ENCODE measurements at places on chromosomes 1 and 21.
A peak's percentile ranks its signal among the peaks of the same experiment; 100 is the strongest.

DNA sequence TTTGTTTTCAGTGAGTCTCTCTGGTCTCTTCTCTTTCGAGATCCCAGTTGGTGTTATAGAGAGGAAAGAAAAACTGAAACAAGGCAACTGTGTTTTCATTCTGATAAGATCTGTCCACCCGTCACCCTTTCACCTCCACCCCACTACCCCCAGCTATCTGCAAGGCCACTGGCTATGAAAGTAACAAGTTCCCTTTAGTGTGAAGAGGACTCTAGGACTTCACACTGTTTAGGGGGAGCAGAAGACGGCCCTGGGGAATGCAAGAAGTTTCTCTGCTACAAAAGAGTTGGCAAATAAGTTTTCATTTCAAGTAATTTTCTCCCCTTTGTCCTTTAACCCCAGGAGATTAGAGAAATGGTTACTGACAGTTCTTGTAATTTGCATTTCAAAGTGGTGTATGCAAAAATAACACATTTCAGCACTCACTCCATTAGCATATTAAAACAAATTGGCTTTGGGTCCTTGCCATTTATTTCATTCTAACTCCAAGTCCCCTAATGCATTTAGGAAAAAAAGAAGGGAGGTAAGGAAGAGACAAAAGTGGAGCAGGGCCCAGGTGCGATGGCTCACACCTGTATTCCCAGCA, 79.6 kb upstream of the PPM1J start:
- no peak for DNase-seq

DNA sequence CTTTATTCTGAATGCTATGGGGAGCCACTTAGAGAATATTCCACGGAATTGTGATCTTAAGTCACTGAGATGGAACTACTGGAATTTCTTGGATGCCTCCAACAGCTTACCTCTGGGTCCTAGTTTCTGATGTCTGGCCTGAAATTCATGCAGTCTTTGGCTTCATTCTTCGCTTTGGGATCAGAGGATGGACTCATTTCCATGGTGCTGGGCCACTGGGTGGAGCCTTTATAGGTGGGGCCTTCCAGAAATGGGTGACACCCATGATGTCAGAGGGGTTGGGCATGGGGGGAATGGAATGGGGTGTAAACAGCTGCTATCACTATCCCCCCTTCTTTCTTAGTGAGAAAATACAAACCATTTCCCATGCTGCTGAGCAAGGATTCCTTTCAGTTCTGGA, 73.7 kb upstream of the FGGY start:
- DNase-seq = no peak

GRCh38 chr1:40945491-40945973, 34.0 kb upstream of the CTPS1 start:
- no peak for DNase-seq

DNA sequence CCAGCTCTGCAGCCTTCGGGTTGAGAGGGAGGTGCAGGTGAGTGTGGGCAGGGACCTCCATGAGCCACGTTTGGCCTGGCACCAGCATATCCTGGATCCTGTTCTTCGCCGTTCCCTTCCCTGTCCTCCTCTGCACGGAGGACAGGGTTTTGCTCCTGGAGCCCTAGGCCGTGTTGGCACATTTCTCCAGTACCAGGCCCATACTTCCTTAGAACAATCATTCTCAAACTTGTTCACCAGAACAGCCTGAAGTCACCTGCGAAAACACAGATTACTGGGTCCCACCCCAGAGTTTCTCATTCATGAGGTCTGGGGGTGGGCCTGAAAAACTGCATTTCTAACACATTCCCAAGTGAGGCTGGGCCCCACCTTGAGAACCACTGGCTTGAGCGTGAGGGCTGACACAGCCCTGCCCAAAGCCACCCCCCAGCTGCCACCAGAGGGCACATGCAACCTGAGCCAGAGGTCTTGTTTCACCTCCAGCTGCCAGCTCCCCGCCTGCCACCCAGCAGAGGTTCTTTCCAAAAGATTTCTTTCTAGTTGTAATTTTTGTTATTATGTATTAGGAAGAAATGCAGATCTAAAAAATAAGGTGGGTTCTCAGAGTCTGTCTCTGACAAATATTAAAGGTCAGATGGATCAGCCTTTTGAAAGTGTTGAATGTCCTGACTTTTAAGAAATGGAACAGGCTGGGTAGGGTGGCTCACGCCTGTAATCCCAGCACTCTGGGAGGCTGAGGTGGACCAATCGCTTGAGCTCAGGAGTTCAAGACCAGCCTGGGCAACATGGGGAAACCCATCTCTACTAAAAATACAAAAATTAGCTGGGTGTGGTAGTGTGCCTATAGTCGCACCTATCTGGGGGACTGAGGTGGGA, 39.6 kb upstream of the LDLRAP1 start:
- DNase-seq = peak; percentile 54

- no peak for DNase-seq
Measured at GRCh38 chr1:93200714-93201113, 20.2 kb downstream of the CCDC18 start.

- DNase-seq = no peak
Measured at GRCh38 chr1:119187416-119187815, 47.0 kb upstream of the WARS2 start.

DNA sequence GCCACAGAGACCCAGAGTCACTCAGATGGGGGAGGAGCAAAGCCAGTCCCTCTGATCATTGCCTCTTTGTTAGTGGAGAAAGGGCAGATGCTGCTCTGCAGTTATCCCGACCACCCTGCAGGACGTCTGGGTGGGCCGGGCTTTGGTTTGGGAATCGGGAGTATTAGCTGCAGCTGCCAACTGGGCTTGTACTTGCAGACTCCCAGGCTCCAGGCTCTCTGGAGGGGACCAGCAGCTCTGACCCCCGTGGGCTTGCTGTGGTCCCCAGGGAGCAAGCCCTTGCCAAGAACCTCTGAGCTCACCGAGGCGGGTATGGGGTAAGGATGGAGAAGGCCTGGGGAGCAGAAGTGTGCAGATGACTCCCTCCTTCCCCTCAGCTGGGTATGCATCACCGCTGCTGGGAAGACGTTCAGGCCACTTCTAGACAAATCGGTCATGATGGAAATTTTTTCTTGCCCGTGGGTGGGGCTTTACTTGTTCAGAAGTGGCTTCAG, 21.6 kb downstream of the MAPKAPK2 start:
- no peak for DNase-seq

GRCh38 chr21:45336535-45336810, 48.8 kb upstream of the POFUT2 start:
- DNase-seq = no peak

- peak; percentile 62 for DNase-seq
Measured at GRCh38 chr1:89719502-89720306, 86.8 kb downstream of the LRRC8C start.

DNA sequence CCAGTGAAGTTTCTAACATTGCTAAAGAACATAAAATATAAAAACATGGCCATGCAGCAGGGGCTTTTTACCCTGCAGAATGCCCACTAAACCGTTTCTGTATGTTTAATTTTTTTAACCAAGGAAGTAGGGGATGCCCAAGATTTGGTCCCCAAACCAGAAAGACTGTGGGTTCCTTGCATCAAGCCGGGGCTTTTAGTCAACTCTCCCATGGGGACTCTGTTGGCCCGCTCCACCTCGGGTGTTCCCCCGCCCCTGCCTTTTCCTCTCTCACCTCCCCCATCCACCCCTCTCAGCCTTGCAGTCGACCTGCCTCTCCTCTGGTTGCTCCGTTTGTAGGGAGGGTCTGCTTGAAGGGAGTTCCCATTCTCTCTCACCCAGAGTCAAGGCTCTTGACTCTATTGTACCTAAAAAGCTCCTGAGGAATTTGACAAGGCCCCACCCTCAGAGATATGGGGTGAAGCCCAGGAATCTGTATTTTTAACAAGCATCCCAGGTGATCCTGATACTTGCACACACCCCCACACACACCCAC, 117.5 kb downstream of the TOMM20 start:
- DNase-seq = peak; percentile 86

GRCh38 chr21:39094847-39095579, 88.2 kb downstream of the PSMG1 start:
- no peak for DNase-seq

DNA sequence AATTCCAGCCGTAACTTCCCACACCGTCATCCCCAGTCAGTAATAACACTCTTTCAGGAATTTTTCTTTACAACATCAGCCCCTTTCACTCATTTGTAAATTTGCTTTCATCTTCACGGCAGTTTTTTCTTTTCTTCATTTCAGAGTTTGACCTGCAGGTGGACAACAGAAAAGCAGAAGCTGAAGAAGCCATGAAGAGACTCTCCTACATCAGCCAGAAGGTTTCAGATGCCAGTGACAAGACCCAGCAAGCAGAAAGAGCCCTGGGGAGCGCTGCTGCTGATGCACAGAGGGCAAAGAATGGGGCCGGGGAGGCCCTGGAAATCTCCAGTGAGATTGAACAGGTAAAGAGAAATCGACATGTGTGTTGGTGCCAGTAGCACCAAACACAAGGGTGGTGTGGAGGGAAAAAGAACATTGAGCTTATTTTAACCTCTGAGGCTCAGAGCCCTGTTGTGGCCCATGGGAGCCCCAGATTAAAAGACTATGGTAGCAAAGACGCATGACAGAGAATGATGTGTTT, 53.2 kb downstream of the LAMC2 start:
- no peak for DNase-seq

DNA sequence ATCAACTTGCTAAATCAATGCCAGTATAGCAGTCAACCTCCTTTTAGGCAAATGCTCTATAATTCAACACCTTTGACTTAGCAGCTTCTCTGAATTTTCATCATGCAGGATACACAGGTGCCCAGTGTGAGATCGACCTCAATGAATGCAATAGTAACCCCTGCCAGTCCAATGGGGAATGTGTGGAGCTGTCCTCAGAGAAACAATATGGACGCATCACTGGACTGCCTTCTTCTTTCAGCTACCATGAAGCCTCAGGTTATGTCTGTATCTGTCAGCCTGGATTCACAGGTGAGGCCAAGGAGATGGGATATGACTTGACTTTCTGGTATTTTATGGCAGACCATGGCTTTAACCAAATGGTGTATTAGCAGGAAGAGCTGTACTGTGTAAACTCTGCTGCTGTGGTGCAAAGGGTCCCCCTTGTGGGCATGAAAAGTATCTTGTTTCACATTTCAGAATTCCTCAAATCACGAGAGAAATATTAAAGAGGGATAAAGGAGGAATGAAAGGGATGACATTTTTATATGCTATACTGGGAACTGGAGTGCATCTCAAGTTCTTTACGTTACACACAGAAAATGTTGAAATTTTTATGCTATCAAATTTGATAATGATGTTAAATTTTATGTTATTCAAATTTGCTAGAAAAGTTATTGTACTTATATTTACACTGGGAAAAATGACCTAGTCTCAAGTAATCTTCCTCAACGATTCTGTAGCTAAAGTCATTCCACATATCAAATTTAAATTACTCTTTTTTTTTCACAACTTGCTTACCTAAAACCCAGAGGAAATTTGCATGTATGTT, 88.9 kb downstream of the CRB1 start:
- DNase-seq = peak; percentile 46

DNA sequence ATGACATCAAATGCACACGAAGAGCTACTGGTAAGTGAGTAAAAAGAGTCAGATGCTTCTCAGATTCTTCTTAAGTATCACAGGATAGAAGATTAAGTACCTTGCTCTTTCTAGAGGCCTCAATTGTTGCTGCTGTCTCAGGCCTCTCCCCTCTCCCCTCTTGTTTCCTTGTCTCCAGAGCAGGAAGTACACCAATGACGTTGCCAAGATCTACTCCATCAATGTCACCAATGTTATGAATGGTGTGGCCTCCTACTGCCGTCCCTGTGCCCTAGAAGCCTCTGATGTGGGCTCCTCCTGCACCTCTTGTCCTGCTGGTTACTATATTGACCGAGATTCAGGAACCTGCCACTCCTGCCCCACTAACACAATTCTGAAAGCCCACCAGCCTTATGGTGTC, 21.3 kb upstream of the SARS1 start:
- DNase-seq = no peak

DNA sequence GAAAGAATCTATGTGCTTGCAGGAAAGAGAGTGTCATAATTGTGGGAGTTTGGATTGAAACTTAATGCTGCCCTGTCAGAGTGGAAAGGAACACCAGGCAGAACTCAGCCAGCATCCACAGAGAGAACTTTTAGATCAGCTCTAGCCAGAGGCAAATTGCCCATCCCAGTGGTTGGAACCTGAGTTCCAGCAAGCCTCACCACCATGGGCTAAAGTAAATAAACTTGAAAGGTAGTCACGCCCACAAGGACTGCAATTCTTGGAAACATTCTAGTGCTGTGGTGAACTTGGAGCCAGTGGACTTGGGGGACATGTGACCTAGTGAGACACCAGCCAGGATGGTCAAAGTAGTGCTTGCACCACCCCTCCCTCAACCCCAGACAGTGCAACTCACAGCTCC, 571.6 kb downstream of the LRRIQ3 start:
- DNase-seq = no peak

DNA sequence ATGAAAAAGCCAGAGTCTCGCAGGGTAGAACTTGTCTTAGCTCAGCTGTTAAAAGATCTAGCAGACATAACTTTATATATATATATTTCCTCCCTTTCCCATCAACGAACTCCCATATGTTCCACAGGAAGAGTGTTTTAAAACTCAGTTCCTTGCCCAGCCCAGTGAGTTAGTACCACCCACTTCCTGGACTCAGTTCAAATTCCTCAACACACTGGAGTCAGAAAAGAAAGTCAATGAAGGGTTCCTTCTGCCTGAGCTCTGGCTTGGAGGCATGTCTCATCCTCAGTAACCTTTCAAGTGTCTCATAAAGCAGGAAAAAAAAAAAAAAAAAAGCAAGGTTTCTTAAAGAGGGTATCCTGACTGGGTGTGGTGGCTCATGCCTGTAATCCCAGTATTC, 15.6 kb downstream of the TPM3 start:
- DNase-seq = no peak

GRCh38 chr1:58754073-58754613, 29.7 kb downstream of the JUN start:
- no peak for DNase-seq

- DNase-seq = peak; percentile 39
Measured at GRCh38 chr1:231550448-231550781, 21.9 kb downstream of the TSNAX start.

GRCh38 chr1:167555971-167556714, 2.6 kb upstream of the CREG1 start:
- peak; percentile 82 for DNase-seq

DNA sequence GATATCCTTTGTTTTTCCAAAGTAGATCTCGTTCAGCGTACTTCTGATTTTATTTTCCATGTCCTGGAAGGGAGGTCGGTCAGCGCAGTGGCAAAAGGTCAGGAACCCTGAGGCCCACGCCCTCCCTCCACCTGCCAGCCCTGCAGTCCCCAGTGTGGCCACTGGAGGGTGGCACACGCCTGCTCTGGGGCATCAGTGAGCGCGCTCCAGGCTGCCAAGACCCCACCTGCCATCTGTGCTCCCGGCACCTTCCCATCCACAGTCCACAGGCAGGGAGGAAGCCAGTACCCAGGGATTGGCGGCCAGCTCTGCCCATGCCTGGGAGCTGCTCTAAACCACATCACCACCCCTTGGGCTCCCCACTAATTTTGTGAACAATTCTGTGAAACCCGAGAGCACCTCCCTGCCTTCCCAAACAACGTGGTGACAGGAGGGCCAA, 32.3 kb downstream of the SLC66A1 start:
- peak; percentile 56 for DNase-seq

- no peak for DNase-seq
Measured at GRCh38 chr1:182301467-182302198, 90.0 kb downstream of the GLUL start.

GRCh38 chr1:198864695-198865094, 225.9 kb downstream of the PTPRC start:
- no peak for DNase-seq

GRCh38 chr1:16366722-16367257, at the start of gene SZRD1:
Gene SZRD1, plus strand, starts transcription at chr1:16367242. Its CDS starts 16 bp downstream, at chr1:16367258.
- DNase-seq = peak; percentile 99

GRCh38 chr1:104855550-104855949, 1105.9 kb downstream of the AMY1C start:
- DNase-seq = no peak

GRCh38 chr1:15155191-15155590, 1.6 kb downstream of the TMEM51 start:
- DNase-seq = no peak
